Liver (tissue), 10 donors: ENCODE measurements at places on chromosomes 12 and 14.

- no peak for DNase-seq
Measured at GRCh38 chr14:79567306-79567705, 644.0 kb downstream of the DIO2 start.

DNA sequence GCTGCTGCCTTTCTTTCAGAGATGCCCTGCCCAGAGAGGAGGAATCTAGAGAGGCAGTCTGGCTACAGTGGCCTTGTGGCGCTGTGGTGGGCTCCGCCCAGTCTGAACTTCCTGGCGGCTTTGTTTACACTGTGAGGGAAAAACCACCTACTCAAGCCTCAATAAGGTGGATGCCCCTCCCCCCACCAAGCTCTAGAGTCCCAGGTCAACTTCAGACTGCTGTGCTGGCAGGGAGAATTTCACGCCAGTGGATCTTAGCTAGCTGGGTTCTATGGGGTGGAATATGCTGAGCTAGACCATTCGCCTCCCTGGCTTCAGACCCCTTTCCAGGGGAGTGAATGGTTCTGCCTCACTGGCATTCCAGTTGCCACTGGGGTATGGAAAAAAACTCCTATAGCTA, 25.6 kb downstream of the SPATA7 start:
- DNase-seq, result no peak

DNA sequence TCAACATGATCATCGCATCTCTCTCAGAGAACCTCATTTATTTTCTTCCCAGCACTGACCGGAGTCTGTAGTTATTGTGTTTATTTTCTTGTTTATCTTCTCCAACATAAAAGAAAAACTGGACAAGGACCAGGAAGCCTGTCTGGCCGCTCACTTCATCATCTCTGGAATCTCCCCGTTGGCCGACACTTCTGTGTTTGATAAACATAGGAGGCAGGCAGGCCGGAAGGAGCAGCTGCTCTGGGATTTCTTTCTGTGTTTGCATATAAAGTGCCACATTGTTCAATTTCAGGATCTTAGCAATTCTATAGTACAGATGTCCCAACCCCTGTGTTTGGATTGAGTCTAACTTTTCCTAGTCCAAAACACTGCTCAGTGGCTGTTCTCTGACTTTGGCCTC, 53.3 kb downstream of the ACACB start:
- DNase-seq, result no peak

DNA sequence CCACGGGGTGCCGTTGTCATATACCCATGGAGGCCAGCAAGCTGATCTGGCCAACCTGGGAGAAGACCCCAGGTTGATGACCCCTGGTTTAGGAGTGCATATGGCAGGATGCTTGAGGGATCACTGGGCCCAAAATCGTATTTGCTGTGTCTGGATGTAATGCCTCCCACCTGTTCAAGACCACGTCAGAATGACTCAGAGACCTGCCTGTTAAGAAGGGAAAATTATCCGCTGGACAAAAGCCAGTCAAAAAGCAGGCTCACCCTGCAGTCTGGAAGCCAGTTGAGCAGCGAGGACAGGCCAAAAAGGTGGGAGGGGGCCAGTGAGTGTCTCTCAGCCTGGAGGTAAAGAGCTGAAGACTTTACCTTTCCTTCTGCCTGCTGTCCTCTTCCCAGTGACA, 449.2 kb downstream of the DPF3 start:
- no peak for DNase-seq

DNA sequence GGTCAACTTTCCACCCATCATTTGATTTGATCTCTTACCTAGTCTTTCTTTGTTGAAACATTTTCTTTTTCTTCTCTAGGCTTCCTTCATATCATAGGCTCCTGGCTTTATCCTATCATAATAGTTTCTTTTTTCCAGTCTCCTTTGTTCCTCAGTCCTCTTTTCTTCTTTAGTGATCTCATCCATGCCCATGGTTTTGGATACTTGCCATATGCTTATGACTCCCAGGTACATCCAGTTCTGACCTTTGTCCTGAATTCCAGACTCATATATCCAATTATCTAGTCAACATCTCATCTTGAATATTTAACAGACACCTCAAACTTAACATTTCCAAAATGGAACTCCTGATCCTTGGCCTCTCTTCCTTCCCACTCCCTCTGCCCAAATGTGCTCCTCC, 36.1 kb upstream of the KRAS start:
- DNase-seq, result no peak

GRCh38 chr12:1656902-1657301, 27.9 kb downstream of the WNT5B start:
- no peak for DNase-seq

GRCh38 chr12:3019005-3019680, 58.0 kb upstream of the TSPAN9 start:
- DNase-seq, result no peak

DNA sequence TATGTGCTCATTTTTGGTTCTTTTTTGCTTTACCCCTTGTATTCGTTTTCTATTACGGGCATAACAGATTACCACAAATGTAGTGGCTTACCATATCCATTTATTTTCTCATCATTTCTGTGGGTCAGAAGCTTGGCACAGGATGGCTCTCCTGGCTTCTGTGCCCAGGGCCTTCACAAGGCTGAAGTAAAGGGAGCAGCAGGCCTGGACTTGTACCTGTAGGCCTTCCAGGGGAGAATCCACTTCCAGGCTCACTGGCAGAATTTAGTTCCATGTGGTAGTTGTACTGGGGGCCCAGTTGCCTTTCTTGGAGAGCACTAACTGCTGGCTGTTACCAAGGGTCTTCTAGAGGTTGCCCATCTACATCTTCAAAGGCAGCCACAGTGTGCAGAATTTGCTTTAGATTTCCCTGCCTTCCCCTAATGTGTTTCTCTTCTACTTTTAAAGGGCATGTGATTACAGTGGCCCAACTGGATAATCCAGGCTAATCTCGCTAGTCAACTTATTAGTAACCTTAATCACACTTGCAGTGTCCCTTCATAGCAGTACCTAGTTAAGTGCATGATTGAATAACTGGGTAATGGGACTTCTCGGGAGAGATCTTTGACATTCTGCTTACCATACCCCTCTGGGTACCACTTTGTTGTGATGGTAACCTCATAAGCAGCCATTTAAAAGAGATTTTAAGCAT, 67.0 kb downstream of the CRADD start:
- no peak for DNase-seq

GRCh38 chr12:58169826-58170225, 228.5 kb downstream of the ATP23 start:
- DNase-seq, result no peak

GRCh38 chr14:76929927-76930326, 98.6 kb downstream of the IRF2BPL start:
- no peak for DNase-seq
